Astrocyte of the spinal cord (primary cell): ENCODE measurements at places on chromosomes 13 and 19.

DNA sequence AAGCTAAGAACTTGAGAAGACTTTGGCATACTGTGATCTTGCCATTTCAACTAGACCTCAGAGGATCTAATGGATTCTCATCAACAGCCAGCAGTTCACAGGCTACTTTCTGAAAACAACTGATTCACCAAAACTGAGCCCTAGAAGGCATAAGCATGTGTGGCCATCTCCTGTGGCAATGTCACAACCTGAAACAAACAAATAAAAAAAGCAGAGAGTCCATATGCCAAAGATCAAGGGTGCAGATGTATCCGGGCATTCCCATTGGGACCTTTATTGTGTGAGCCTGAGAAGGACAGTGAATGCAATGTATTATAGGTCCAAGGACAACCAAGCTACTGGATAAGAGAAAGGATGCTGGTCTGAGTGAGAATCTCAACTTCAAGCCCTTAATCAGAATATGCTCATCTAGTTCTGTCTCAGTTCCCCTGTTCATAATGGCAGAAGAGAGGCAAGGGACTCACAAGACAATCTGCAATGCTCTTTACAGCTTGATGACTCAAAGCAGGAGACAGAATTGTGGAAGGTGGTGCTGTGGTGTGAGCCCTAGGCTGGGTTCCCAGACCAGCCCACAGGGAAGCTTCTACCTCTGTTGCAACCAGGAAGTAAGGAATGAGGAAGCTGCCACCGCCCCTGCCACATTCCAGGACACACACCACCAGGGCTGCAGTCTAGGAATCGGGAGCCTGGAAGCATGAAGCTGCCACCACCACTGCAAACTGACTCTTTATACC is 133.7 kb downstream of the RAP2A start:
- DNase-seq: no peak

- no peak for DNase-seq
Observed at GRCh38 chr19:54155694-54156093, 3.8 kb downstream of the LENG1 start.

GRCh38 chr13:76029088-76029487 is 393.0 kb downstream of the LMO7 start:
- no peak for DNase-seq

GRCh38 chr13:98890186-98890585 is 87.7 kb downstream of the DOCK9 start:
- peak; percentile 82 for DNase-seq

DNA sequence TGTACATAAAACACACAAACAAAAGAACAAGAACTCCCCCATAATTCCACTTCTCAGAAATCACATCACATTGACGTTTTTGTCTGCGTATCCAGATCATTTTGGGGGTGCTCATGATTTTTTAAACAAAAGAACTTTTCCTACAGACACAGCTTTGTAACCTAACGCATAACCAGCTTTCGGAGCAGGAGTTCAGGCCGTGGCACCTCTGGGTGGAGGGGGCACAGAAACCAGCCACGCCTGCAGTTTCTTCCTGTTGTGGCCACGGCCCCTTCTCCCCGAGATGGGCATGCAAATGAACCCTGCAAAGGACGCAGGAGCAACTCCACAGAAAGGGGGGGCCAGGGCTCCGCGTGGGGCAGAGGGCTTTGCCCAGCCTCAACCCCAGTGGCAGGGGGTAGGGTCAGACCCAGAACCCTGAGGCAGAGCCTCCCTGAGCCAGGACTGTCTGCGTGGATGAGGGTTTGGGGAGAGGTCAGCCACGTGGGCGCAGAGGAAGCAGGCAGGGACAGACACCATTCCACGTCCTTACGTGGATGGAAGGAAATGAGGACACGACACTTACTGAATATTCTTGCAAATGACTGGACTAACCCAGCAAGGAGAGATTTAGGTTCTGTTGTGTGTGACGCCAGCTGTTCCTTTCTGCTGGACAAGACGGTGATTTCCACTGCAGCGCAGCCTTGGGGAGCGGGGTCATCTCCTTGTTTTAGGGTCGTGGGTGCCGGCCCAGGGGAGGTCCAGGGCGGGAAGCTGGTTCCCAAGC is 64.4 kb downstream of the RASA3 start:
- DNase-seq: no peak
